Mucosa of descending colon (tissue), 3 donors: ENCODE measurements at places on chromosomes 16 and 17.

GRCh38 chr17:43661699-43662412 lies at the start of gene MEOX1:
Gene MEOX1, minus strand, starts transcription at chr17:43661922. Its CDS starts 388 bp downstream, at chr17:43661534.
- no peak for DNase-seq

DNA sequence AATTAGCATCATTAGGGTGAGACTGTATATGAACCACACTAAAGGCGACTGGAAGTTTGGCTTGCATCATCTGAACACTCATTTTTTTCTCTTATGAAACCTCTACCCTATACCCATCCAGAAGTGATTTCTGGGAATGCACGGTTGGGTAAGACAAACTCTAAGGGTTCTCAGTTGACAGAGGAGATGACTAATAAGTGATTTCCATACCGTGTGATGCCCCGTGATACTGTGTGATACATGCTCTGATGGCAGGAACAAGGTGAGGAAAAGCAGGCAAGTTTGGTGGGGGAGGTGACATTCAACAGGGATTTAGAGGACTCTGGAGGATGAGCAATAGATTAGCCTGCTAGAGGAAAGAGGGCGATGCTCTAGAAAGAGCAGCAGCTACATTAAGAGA lies 156.4 kb upstream of the CCL2 start:
- no peak for DNase-seq

DNA sequence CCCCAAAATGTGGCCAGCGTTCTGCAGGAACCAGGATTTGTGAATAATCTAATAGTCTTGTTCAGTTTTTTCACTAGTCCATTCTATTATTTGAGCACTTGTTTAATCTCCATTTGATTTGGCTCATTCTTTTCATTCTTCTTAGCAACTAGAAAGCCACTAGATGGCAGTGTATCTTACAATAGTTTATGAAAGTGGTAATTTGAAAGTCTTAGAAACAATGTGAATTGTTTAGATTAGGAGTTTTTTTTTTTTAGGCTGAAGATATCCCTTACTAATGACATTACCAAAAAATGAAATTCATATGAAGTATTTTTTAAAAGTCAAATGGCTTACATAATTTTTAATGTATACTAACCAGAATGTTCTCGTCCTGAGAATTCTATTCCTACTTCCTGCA lies 6.7 kb downstream of the ERI2 start:
- no peak for DNase-seq

GRCh38 chr17:28240688-28241340 lies 78.2 kb upstream of the TMEM97 start:
- no peak for DNase-seq
